SK-N-SH (cell line): ENCODE measurements at places on chromosomes 11 and 22. TPM values are rescaled to one million over a fixed set of nuclear protein-coding genes. Genes with fewer than 3 reads are reported as not detected.

PRAME gene
- 193 and 241 TPM in 2 replicates for polyA plus RNA-seq

GRCh38 chr11:61776561-61777075 lies 15.8 kb downstream of the TMEM258 start:
- peak; percentile 90 for DNase-seq

DNA sequence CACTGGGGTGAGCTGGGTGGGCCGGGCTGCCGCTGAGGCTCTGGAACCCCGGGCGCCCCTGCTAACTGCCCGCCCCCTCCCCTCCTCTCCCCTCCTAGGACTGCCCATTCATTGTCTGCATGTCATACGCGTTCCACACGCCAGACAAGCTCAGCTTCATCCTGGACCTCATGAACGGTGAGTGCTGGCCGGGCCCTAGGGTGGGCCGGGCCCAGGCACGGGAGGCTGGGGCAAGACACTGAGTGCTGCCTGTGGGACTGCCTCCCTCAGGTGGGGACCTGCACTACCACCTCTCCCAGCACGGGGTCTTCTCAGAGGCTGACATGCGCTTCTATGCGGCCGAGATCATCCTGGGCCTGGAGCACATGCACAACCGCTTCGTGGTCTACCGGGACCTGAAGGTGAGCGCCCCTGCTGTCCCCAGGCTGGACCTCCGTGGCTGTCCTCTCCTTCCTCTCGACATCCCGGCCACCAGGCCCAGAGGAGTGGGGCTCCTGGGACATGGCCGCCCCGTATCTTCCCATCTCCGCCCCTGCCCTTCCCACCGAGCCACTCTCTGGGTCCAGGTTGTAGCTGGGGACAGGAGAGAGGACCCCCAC lies 7.5 kb upstream of the ANKRD13D start:
- no peak for DNase-seq

DNA sequence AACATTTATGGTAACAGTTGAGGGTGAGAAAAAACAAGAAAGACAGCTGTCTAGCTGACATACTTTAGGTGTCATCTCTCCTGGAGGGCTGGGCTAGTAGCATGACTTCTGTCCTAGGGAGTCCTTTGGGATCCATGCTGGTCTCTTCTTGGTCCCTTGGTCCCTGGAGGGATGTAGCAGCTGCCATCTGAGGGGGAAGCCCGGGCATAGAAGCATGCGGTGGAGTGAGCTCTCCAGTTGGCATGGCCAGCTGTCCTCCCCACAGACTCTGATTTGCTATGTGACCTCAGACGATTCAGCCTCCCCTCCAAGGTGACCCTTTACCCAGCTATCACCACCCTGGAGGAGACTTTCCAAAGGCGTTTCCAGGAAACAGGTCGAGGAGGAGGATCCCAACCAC lies 28.7 kb downstream of the POU2F3 start:
- DNase-seq: no peak

GRCh38 chr11:33719587-33719986 lies 16.6 kb downstream of the CD59 start:
- no peak for DNase-seq

DNA sequence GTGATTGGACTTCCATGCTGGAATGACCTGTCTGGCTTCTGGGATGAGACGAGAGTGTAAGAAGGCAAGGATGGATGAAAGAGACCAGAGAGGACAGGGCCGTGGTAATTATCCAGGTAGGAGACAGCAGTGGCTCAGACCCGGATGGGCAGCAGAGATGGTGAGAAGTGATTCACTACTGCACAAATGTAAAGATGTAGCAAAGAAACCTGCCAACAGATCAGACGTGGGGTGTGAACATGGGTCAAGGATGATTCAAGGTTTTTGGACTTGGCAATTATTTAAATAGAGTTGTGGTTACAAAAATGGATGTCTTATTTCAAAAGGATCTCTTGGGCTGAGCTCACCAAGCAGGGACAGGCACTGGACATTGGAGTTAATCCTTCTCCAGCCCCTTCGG lies 32.7 kb downstream of the RIBC2 start:
- DNase-seq: no peak

DNA sequence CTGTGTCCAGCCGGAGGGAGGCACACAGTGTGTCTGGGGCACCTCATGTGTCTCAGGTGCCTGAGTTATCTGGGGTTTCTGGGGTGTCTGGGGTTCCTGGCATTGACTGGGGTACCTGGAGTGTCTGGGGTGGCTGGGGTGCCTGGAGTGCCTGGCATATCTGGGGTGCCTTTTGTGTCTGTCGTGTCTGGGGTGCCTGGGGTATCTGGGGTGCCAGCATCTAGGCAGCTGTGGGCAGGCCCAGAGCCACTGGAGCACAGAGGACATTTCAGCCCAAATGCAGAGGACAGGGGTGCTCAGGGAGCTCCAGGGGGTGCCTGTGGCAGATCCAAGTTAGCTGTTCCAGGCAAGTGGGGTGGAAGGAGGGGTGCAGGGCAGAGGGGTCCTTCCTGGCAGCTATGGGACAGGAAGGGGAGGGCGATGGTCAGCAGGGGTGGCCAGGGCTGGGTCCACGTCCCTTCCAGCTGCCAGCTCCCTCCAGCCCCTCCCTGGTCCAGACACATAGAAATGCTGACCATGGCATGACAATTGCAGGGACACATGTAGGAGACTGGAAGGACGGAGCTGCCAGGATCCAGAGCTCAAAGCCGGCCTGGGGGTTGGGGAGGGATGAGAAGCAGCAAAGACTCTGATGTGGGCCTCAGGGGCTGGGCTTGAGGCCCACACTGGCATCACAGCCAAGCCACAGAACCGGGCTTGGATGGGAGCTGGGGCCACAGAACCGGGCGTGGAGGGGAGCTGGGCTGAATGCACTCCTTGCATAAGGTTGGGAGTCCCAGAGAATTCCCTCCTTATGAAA lies 133.0 kb downstream of the BRD1 start:
- DNase-seq: no peak
